ENCODE measurements at places on chromosomes 6 and 20.

GRCh38 chr6:159760602-159761057, 1.2 kb upstream of the ACAT2 start:
- DNase-seq: peak; percentile 84

DNA sequence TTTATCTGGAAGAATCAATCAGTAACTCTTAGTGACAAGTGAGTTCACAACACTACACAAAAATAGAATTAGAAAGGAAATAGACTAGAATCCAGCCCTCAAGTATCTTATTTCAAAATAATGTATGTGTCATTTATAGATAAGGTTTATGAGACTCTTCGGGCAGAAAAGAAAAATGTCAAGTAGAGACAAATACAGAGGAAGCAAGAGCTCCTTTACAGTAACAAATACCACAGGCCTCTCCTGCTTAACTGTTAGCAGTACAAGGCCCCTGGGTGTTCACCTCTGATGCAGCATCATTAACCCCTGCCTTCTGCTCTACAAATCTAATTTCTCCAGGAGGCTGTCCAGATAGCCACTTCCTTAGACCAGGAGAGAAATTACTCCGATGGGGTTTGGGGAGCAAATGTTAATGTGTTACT, 76.7 kb downstream of the UBE3D start:
- no peak for DNase-seq

DNA sequence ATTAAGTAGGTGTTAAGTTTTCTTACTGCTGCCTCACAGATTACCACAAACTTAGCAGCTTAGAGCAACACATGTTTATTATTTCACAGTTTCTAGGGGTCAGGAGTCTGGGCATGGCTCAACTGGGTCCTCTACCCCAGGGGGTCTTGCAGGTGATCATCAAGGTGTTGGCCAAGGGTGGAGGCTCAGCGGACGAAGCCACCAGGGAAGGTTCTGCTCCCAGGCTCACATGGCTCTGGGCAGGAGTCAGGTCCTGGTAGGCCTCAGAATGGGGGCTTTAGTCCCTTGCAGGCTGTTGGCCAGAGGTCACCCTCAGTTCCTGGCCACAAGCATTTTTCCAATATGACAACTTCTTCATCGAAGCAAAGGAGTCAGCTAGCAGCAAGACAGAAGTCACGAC, 362.5 kb downstream of the PREX1 start:
- no peak for DNase-seq

- DNase-seq: peak; percentile 58
Measured at GRCh38 chr20:53547664-53548239, 45.9 kb downstream of the ZNF217 start.

GRCh38 chr20:50144362-50144761, 9.2 kb downstream of the PEDS1 start:
- no peak for DNase-seq

DNA sequence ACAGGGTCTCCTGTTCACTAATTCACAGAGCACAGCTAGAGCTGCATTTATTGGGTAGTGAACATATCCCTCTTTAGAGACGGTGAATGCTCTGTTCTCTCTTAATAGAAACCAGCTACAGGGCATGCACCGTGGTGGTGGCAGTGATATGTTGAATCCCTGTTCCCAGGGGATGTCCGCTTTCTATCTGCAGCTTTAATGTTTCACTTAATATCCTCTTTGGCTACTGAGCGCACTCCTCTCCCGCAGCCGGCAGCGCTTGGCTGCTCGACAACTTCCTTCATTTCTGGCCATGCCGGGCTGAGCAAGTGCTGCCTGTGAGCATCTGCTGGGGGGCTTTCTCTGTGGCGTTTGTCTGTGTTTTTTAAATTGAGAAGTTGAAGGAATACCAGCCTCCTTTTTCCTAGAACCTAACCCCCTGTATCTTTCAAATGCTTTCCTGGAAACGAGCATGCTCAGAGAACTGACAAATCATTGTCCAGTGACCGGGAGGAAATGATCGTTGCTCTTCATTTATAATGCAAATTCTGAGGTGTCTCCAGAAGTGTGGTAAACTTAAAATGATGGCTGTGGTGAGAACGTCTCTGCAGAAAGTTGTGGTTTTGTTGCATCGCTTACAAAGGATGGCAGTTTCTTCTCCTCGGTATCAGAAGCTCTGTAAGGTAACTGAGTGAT, 297.9 kb downstream of the UTRN start:
- peak; percentile 27 for DNase-seq

DNA sequence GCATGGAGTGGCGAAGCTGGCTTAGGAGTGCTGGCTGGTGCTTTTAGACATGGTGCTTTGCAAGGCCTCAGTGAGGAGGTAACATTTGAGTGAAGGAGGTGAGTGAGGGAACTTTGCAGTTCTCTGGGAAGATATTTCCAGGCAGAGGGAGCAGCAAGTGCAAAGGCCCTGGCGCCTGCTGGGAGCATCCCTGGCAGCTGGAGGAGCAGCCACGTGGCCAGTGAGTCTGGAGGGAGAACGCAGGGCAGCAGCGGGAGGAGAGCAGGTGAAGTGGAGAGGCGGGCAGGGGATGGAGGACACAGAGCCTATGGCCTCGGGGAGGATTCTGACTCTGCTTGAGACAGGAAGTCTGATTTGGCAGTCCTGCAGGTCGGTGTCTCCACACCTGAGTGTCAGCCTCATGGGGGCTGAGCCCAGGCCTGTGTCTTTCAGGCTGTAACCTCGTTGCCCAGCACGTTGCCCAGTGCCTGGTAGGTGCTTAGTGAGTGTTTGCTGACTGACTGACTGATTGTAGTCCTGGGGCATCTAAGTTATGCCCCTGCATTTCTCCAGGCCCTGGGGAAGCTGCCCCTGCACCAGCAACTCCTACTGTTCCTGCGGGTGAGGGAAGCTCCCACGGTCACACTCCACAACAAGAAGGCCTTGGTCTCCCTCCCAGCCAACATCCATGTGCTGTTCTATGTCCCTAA, 11.0 kb upstream of the BPIFB4 start:
- DNase-seq: no peak

GRCh38 chr6:52925042-52925441, 15.5 kb upstream of the GSTA3 start:
- DNase-seq: no peak

DNA sequence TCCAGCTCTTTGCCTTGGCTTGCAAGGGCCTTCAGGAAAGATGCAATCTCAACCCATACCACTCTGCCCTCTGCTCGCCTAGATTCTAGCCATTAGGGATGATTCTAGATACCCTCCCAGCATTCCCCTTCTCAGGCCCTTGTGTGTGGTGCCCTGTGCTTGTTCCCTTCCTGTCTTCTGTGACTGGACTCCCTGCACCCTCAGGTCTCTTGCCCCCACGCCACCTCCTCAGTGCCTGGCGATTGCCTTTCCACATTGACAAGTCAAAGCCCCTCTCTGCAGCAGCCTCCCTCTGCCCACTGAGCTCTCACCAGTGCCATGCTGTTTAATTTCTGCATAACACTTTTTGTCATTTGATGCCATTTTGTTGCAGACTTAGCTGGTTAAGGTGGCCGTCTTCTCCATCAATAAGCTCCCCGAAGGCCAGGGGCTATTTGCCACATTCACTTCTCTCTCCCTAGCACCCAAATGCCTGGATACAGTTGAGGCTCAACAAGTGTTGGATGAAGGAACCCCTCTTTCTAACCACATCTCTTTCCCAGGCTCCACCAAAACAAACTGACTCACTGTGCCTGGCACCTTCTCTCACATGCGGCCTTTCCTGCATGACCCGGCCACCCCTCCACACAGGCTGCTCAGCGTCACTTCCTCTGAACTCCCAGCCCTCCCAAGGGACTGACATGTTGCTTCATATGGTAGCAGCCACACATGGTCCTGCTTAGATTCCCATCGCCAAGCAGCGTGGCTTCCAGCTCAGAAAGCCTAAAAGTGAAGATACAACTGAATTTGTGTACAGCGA, 4.6 kb upstream of the TXNDC5 start:
- no peak for DNase-seq

DNA sequence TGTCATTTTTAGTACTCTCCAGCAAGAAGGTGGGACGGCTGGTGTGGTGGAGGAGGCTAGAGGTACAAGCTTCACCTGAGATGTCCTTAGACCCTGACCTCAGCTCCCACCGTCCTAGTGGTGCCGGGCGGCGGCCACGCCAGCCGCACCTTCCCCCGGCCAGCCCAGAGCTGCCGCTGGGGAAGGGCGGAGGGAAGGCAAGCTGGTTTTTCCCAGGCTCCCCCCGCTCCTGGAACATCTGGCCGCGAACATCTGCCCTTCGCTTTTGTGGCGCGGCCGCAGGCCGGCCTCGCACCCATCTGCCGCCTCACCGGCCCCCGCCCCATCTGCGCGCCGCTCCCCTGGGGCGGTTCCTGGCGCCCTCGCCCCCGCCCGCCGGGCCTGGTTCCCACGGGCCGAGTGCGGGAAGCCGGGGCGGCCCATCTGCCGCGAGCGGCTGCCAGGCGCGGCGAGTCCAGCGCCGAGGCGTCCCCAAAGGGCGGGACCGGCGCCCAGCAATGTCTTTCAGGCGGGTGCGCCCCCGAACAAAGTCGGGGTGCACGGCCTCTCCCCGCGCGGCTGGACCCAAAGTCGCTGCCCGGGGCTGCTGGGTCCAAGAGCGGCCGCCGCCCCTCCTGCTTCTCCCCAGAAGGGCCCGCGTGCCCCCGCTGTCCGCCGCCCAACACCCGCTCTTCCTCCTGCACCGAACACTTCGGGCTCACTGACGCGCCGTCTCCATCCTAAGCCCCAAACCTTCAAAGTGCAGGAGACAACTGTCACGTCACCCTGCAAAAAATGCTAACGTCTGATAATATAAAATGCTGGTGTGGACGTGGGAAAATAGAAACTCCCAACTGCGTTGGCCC, 17.3 kb upstream of the ID1 start:
- DNase-seq: no peak

DNA sequence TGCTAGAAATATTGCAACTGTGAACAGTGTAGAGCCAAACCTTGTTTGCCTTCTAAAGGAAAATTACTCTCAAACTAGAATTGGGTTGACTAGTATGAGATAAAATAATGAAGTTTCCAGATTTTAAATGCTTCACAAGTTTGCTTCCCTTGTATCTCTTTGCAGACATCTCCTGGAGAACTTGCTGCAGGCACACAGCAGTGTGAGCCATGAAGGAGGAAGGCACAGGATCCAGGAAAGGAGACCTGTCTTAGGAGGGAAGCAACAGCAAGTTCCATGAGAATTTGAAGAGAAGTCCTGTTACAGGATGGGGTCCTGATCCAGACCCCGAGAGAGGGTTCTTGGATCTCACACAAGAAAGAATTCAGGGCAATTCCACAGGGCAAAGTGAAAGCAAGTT, 115.9 kb downstream of the BMP7 start:
- no peak for DNase-seq

DNA sequence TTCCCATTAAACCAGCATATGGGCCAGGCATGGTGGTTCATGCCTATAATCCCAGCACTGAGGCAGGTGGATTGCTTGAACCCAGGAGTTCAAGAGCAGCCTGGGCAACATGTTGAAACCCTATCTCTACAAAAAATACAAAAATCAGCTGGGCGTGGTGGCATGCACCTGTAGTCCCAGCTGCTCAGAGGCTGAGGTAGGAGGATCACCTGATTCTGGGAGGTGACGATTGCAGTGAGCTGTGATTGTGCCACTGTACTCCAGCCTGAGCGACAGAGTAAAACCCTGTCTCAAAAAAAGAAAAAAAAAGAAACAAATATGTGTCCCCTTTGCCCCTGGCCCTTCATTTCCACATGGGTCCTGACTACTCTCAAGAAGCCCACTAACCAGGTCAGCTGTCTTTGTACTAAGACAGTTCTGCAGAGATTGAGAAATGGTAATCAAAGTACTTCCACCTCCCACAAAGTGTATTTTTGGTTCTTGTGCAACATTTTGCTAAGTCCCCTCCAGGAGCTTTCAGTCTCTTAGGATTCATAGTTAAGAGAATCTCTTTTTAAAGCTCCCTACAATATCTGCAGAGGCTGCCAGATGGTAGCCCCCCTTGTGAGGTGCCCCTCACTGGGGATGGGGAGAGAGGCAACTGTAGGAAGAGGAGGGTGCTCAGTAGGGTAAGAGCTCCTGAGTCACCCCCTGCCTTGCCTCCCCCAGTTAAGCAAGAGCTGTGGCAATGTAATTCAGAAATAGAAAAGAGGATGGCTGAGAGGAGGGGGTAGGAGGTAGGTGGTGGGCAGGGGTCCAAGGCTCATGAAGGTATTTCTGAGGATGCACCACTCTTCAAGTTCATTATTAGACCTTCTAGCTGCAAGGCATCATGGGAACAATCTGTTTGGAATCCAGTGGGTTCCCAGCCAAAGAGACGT, 16.5 kb upstream of the WFDC2 start:
- DNase-seq: no peak

GRCh38 chr6:121657972-121658371, 222.5 kb downstream of the GJA1 start:
- DNase-seq: no peak

DNA sequence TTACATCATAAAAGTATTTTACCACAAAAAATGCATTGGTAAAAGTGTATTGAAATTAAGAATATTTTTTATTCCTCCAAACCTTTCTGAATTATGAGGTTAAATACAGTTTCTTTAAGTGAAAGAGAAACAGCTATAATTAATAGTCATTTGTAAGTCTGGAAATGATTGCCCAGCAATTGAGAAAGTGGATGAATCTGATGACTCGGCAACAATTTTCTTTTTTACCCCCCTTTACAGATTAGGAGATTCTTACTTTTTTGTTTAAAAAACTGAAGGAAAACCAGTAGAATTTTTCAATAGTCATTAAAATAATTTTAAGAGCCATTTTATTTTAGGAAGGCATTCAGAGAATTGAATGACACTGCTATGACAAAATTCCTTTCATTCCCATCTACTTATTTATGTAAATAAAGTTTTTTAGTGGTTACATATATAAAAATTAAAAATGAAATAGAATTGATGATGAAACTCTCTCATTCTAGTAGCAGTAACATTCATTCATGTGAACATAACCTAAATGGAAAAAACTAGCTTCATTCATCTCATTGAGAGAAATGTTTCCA, 169.6 kb upstream of the PRND start:
- DNase-seq: no peak

GRCh38 chr6:42764911-42765648, 16.8 kb upstream of the BICRAL start:
- no peak for DNase-seq

GRCh38 chr6:113662093-113662665, 195.0 kb upstream of the MARCKS start:
- DNase-seq: no peak

DNA sequence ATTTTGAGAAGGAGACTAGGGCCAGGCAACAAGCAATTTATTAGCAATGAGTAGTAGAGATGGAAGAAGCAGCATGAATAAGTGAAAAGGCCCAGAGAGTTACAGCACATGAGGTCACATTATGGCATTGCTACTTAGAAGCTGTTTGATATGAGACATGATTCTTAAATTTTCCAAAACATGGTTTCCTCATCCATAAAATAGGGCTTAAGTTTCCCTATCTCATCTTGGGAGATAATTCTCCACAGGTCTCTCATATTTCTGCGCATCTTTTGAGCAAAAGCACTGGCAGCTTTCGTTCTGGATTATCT, 656.1 kb downstream of the EPHA7 start:
- DNase-seq: no peak

DNA sequence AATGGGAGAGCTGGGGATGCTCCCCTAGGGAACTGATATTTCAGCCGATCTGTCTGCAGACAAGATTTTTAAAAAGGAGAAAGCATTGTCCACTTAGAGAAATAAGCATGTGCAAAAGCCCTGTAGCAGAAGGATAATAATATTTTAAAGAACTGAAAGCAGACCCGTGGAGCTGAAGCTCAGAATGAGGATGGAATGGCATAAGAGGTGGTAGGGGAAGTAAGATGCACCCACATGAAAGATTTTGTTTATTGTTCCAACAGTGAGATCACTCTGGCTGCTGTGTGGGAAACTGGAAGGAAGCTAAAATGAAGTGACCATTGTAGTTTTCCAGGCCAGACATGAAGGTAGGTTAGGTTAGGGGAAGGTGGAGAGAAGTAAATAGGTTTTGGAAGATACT, 266.4 kb upstream of the PRDM1 start:
- DNase-seq: no peak
